ENCODE measurements at places on chromosomes 16 and 17.

DNA sequence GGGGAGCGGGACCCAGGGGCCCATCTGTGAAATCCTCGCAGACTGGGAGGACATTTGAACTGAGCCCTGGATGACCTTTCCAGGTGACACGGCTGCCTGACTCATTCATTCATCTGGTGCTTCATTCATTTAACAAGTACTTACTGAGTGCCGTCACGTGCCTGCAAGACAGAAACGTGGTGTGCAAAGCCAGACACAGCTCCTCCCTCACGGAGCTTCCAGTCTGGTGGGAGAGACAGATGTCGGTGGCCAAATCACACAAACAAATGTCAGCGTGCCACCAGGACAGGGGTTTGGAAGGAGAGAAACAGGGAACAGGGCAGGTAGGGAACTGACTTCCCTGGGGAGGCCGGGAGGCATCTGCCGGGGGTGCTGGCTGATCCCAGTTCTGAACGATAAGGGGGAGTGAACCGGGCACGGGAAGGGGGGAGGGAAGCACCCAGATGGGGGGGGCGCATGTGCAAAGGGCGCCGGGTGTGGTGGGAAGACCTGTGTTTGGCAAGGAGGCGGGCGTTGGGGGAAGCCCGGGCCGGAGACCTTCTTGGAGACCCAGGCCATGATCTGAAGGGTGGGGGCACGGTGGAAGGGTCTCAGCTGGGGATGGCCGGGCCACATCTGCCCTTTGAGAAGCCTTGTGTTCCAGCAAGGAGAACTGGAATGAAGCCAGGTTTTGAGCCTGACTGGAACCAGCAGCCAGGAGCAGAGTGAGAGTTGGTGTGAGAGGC, 93.6 kb upstream of the CIBAR2 start:
- DNase-seq: no peak

GRCh38 chr17:76083536-76084182, 4.7 kb downstream of the ZACN start:
- DNase-seq: no peak

GRCh38 chr16:16150117-16150877, 73.0 kb downstream of the ABCC6 start:
- DNase-seq: no peak

DNA sequence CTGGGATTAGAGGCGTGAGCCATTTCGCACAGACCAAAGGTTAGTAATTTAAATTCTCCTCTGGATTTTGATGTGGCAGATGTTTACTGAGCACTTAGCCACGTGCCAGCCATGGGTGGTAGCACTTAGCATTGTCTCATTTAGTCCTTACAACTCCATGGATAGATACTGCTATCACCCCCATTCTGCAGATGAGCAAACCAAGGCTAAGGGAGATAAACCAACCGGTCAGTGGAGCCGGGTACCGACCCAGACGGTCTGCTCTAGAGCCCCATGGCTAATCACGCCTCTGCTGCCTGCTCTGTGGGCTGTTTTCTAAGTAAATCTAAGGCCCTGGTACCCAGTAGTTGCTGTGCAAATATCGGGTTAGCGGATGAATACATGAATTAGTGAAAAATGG, 12.6 kb upstream of the ADGRG1 start:
- DNase-seq: no peak

DNA sequence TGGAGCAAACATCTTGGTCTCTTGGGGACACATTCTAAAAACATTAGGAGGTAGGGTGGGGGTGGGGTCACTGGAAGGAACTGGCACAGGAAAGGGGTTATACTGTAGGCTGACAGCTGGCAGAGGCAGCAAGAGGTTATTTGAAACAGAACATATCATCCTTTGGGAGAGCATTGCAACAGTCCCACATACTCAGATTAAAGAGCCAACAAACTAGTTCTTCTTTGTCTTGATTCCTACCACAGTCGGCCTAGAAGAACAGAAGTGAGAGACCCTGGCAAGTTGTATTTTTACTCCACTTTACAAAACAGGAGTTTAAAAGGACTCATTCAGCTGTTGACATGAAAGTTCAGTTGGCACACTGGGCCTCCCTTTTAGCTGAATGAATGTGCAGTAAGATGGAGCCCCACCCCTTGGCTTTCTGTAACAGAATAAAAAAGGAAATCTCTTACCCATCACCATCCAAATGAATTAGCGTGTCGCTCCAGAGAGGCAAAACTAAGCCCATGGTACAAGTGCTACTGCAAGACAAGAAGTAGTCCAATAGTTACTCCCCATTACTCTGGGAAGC, 54.6 kb upstream of the CORO6 start:
- no peak for DNase-seq

DNA sequence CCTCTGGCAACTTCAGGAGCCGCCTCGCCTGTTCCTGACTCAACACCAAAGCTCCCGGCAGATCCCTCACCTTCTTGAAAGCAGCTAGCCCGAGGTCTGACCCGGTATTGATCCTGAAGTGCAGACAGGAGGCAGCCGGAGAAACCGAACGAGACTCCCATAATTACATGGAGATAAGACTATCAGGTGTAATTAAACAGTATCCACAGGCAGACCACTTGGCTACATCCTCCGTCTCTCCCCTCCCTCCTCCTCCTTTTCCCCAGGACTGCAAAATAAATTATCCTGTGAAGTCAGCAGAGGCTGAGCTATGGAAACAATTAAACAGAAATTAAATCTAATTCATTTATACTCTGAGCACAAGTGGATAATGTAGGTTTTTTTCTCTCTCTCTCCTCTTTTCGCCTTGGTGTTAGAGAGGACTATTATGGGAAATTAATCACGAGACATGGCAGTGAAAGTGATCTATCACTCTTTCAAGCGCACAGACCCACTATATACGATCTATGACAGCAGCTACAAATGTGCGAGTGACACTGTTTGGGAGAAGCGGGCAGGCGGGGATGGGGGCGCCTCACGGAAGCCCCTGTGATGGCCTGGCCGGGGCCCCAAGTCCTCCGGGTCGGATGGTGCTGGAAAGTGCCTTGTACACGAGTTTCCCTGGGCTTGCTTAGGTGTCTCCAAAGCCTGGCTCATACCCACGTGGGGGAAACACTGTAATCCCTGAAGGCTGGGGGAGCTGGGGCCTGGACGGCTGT, 92.8 kb downstream of the RBFOX3 start:
- no peak for DNase-seq

- peak; percentile 74 for DNase-seq
These were observed 240.7 kb downstream of the MAP2K6 start for GRCh38 chr17:69654981-69655855.

GRCh38 chr17:50634915-50635731, 442 bp downstream of the ABCC3 start:
- no peak for DNase-seq

GRCh38 chr16:1773703-1774447, 941 bp upstream of the MRPS34 start:
- no peak for DNase-seq

DNA sequence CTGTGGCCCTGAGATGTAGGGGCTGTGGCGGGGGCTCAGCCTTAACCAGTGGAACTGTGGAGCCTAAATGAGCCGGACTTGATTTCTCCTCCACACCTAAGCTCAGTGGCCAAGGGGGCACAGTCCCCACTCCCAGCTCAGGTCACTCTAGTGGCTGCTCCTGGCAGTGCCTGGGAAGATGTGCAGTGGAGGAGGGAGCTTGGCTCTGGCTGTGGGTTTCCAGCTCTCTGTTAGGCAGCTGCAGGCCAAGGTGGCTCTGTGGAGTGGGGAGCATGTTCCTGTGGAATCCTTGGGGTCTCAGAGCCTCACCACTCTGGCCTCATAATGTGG, 76.3 kb downstream of the AMFR start:
- DNase-seq: no peak

GRCh38 chr16:19802612-19803011, 82.0 kb downstream of the GPRC5B start:
- DNase-seq: no peak

- DNase-seq: no peak
These were observed 161.7 kb downstream of the IRF8 start for GRCh38 chr16:86060381-86061317.

DNA sequence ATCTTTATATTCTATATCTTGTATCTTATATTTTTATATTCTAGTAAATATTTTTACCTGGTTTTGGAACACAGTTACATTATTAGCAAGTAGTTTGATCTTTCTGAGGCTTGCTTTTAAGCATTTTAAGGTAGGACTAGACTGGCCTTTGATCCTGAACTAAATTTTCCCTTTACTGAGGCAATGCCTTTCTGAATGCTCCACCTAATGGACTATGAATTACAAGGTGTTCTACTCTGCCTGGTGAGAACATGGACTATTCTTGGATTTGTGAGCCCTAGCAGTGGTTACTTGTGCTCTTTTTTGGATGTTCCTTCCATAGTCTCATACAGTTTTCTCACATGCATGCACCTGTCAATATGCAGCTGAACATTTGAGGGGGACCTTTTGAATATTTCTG, 32.5 kb upstream of the SMIM36 start:
- no peak for DNase-seq

DNA sequence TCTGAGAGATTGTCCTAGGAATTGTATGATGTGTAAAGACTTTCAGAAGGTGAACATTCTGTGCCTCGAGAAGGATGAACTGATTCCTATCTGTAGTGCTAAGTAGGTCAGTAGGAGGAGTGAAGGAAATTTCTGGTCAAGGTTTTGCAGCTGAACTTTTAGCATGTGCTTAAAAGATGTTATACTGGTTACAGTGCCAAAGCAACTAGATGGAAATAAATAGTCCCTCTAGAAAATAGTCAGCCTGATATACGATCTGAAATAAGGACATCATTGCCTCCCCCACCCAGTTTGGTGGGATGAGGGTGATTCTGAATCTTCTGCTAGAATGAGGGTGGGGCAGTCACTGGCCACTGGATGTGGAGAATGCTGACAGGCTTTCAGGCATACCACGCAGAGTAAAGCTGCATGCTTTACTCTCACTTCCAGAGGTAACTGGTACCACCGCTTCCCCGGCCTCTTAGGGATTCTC, 57.2 kb upstream of the VPS4A start:
- no peak for DNase-seq

DNA sequence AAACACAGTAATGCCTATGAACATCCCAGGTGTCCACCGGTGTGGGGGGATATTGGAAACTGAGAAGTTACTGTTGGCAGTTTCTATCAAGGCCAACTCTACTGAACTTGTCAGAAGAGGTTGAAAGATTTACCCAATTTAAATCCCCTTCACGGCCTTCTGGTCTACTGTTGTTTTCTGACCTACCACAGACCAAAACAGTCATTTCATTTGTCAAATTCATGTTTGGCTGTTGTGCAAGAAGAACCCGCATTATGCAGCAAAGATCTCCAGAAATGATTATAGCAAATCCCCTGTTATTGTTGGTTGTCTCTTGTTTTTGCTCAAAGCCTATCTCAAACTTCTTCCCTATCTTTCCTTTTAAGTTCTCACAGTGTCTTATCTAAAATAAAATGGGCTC, 73.1 kb upstream of the MAF start:
- no peak for DNase-seq

DNA sequence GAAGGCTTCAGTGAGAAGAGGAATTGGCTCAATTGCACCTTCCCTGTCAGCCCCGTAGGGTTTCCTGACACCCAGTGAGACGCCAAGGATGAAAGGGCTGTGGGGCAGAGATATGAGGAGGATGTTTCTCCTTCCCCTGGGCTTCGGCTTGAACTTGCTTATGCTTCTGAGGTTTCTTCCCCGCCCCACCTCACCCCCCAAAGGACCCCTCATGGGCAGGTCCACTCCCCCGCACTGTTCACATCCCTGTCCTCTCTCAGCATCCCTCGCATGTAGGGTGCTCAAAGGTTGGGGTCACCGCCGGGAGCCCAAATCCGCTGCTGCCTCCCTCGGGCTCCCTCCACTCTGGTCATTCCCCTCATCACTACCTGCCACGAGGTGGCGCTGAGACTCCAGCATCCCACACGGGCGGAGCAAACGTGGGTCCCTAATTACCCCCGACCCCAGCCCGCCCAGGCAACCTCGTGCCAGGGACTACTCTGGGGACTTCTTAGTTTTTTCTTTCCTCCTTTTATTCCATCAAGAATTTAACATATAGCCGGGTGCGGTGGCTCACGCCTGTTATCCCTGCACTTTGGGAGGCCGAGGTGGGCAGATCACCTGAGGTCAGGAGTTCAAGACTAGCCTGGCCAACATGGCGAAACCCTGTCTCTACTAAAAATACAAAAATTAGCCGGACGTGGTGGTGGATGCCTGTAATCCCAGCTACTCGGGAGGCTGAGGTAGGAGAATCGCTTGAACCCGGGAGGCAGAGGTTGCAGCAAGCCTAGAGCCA, 3.3 kb upstream of the TRARG1 start:
- DNase-seq: no peak

- no peak for DNase-seq
These were observed 71.9 kb downstream of the N4BP1 start for GRCh38 chr16:48537909-48538745.

DNA sequence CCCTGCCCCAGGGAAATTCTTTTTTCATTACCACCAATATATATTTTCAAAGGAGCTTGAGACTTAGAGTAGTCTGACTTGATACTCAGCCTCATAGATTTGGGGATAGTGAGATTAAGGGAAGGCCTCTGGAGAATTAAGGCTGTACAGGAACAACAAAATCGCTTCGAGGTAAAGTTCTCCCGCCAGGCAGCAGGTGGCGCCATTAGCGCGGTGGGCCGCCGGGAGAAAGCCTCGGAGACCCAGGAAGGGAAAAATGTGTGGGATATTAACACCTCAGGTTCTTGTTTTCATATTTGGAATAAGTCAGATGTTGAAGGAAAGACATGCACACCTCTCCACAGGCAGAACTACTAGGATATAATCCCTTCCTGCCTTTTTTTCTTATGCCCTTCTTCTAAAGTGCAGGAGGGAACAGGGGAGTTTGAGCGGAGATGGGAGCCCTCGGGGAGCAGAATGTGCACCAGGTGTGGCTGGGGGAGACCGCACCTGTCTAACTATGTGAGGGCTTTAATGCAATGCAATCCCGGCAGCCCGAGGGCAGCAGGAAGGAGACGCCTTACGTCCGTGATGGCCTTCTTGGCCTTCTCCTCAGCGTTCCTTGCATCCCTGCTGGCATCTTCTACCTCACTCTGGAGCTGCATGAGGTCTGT, 25.9 kb downstream of the MYH3 start:
- no peak for DNase-seq

DNA sequence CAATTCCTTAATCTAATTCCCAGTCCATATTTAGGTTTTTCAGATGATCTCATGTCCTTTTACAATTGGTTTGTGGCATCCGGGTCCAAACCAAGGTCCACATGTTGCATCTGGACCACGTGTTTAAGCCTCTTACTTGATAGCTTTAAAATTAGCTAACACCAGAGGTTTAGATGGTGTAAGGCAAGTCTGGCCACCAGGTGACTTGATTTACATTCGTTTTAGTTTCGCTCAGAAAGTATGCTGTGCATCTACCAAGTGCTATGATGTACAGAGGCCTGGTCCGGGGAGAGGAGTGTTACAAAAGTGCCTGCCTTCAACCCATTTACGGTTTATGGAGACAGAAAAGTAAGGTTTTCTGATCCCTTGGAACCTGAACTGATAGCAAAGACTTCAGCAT, 878 bp upstream of the DNAJA2 start:
- no peak for DNase-seq

- no peak for DNase-seq
These were observed 37.6 kb downstream of the CTU2 start for GRCh38 chr16:88743693-88744576.

DNA sequence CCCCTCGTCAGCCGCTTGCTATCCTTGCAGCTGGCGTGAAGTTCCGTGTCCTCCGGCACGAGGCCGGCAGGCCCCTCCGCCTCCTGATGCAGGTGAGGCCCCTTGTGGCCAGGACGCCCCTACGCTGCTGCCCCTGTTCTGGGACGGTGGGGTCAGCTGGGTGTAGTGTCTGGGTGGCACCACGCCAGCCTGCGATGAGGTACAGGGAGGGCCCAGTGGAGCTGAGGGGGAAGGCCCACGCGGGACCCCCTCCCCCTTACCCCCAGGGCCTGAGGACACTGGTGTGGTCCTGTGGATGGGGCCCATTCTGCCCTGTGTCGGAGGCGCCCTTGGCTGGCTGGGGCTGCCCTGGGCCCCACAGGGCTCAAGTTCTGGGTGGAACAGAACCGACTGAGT, 7.7 kb upstream of the RAB40C start:
- no peak for DNase-seq
